Hindlimb muscle (tissue), 1 donor: ENCODE measurements at places on chromosomes 1 and 21. TPM values are rescaled to one million over a fixed set of nuclear protein-coding genes. Genes with fewer than 3 reads are reported as not detected.

DNA sequence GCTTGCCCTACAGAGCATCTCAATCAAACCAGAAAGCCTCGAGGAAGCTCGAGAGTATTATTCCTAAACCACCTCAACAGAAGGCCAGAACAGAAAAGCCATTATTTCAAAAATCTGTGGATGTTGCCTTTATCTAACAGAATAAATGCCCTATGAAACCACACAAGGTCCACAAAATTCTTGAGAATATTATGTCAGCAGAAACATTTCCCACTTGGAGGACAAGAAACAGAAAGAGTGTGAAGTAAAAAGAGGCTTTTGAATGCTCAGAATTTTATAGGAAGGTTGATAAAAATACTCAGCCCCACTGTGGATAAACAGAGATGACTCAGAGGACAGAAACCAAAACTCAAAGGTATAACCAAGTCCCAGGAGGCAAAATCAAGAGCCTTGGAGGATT is 146.4 kb upstream of the LRRC7 start:
- DNase-seq = no peak

- no peak for DNase-seq
These were observed 40.6 kb upstream of the MARK1 start for GRCh38 chr1:220487297-220487820.

GRCh38 chr1:16146279-16147155 is 9.4 kb downstream of the EPHA2 start:
- DNase-seq = peak; percentile 85

DNA sequence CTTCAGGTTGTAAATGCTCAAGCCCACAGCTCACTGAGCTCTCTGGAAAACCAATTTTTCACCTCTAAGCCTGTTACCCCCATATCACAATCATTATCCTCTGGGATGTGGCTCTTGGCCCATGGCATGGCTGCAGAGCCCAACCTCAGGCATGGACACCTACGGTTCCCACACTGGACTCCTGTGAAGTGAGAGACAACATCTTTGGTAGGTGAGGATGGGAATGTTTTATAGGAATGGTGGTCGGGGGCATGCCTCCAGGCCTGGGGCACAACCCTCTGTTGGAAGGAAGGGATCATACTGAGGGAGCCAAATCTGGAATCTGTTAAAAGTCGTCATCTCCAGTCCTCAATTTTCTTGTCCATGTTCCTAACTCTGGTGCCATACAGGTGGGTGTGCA is 179.1 kb downstream of the FOXD2 start:
- DNase-seq = no peak

- peak; percentile 85 for DNase-seq
These were observed 46.8 kb upstream of the A3GALT2 start for GRCh38 chr1:33367485-33368405.

TNFSF4 gene
- polyA plus RNA-seq = 2.5 TPM

ZNHIT6 gene
- 17.5 TPM for polyA plus RNA-seq

CAPZA1 gene
- polyA plus RNA-seq = 67.6 TPM

MTMR11 gene
- 10.0 TPM for polyA plus RNA-seq
